ENCODE measurements at places on chromosomes 7 and 10.
A peak's percentile ranks its signal among the peaks of the same experiment; 100 is the strongest.

DNA sequence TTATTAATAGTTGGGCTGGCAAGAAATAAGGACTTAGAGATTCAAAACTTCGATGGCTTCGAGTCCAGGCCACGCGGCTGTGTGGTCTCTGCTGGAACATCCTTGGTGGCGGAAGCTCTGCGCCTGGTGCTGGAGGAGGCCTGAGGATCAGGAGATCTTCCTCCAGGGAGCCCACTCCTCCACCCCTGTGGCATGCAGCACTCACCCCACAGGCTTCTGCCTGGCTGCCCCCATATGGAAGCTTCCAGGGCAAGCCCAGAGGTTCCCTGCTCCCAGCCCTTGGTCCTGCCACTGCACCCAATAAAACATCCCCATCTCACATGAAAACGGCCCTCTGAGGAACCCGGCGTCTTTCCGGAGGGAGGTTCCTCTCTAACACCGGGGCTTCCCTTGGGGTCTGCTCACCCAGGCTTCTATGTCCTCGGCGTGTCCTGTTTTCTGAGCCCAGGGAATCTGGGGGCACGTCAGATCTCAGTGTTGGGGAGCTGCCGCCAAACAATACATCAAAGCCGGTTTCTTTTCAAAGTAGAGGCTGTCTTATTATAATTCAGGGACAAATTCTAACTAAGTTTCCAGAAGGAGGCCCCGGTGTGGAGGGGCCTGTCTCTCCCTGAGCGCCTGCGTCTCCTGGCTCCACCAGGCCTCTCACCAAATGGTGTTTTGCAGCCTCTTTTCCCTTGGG lies 32.4 kb downstream of the CALML3 start:
- no peak for DNase-seq

- no peak for DNase-seq
Measured at GRCh38 chr10:125684581-125684980, 1.6 kb upstream of the TEX36 start.

DNA sequence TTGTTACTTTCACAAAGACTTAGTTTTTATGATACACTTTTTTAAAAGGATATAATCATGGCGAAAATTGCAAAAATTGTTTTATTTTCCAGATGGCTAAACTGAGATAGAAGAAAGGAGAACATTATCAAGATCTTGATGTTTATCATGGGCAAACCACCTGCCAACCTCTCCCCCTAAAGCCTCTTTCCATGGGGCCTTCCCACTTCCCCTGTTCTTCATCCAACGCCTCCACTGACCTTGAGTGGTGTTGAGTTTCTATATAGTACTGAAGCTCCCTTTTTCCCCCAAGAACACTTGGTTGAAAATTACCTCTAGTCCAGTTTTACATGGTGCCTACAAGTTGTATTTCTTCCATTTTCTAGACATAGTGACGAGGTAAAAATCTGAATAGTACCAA lies 5.0 kb downstream of the CREB3L2 start:
- DNase-seq = no peak

DNA sequence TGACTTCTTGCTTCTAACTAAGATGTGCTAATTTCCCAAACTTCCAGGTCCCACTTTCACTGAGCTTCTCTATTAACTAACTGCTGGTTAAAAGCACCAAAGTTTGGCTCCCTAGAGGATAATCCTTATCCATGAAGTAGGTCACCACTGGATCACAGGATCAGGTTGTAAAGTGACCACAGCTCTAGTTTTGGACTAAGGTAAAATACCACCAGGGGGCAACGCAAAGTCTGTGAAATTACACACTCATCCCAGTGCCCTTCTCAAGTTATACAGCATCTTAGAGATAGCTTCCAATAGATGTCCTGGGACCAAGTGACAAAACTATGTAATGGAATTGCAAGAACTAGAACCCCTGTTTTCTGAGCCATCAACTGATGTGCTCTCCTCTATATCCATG lies 116.4 kb upstream of the ASAH2 start:
- no peak for DNase-seq

GRCh38 chr7:116511552-116512519 lies 12.3 kb downstream of the CAV2 start:
- DNase-seq = peak; percentile 41

DNA sequence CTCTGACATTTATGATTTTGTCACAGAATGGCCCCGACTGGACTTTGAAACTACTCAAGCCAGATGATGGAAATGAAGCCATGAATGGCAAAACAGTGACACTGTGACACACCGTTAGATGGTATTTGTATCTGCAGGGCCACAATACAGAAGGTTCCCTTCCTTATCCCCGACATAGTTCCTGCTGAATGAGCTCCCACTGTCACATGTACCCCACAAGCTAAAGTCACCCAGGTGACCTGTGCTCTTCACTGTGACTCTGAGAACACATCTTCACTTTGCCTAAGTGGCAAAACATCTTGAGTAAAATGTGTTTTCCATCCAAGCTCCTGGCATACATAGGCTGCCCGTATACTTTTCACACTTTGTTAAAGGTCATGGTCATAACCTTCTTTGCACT lies 89.5 kb downstream of the LSM5 start:
- DNase-seq = no peak

DNA sequence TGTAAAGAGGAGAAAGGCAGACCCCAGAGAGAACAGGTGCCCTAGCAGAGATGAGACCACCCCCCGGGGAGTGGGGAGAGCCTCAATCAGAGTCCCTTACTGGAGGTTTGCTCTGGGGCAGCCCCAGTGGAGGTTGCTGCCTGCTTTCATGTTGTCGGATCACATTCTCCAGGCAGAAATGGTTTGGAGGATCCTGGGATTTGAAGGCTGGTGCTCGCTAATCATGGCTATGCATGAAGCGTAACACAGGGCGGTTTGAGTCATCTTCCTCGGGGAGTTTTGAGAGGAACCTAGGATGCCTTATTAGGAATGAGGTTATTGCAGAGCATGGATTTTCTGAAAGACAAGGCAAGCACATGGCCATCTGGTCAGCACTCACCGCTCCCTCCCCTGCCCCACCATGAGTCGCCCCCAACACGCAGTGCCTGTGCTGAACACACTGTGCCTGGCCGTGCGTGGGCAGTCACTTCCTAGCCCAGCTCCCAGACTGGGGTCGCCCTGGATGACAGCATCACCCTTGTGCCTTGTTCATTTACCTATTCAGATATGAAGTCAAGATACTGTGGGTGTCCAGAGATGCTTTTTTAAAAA lies 319.9 kb downstream of the DPP6 start:
- no peak for DNase-seq
